ENCODE measurements at places on chromosomes 7 and 10.

DNA sequence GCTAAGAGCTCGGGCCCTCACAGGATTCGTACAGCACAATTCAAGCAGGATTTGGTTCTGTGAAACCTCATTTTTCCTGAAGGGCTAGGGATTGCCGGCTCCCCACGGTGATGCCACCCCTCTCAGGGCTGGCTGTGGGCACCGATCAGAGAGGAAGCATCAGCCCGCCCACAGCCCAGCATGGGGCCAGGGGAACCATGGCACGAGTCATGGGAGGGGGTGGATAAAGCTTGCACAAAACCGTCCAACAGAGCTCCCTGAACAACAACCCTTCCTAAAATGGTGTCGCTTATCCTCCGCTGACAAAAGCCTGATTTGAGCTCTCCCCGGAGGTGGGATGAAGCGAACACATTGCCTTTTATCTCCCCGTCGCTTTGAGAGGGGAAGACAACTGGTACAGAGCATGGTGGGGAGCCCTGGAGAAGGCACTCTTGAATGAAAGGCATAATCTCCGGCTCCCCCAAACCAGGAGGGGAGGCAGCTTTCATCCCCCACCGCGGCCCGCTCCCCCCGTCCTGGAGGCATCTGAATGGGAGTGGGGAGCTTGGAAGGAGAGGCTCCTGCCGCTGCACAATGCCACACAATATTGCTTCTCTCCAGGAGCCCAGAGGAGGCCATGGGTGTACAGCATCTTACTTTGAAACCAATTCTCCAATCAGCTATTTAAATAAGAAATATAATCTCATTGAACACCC lies 144.0 kb downstream of the RPS24 start:
- no peak for DNase-seq

DNA sequence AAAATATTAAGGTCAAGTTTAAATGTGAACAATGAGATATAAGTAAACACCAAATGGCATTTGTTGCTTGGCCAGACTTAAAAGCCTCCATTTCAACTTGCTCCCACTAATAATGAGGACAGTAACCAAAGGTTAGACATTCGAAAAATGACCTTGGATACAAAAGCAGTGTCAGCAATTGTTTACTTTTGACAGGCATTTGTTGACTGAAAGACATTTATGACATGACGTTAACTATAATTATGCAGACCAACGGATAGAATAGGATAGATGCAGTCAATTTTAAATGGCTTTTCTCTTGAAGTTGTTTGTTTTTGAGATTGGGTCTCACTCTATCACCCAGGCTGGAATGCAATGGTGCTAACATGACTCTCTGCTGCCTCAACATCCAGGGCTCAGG lies 6.3 kb upstream of the WNT16 start:
- no peak for DNase-seq

- DNase-seq, result no peak
Measured at GRCh38 chr7:40348126-40348728, 213.4 kb downstream of the SUGCT start.

GRCh38 chr10:97708976-97709946 lies 4.3 kb upstream of the MARVELD1 start:
- peak; percentile 61 for DNase-seq

DNA sequence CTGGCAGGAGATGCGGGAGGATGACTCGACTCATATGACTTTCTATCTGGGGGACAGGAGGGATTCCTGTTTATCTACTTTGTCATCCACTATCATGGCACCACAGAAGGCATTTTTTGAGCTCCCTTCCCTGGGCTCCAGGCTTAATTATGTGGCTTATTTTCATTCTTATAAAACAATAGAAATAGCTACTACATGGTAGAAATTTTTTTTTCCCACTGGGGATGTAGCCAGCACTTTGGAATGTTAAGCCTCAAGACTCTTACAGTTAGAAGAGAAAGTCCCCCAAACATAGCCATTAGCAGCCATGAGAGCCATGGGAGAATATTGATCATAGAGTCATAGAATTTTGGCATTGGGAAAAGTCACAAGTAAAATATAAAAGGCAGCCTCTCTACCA lies 14.6 kb upstream of the FAM180A start:
- no peak for DNase-seq

DNA sequence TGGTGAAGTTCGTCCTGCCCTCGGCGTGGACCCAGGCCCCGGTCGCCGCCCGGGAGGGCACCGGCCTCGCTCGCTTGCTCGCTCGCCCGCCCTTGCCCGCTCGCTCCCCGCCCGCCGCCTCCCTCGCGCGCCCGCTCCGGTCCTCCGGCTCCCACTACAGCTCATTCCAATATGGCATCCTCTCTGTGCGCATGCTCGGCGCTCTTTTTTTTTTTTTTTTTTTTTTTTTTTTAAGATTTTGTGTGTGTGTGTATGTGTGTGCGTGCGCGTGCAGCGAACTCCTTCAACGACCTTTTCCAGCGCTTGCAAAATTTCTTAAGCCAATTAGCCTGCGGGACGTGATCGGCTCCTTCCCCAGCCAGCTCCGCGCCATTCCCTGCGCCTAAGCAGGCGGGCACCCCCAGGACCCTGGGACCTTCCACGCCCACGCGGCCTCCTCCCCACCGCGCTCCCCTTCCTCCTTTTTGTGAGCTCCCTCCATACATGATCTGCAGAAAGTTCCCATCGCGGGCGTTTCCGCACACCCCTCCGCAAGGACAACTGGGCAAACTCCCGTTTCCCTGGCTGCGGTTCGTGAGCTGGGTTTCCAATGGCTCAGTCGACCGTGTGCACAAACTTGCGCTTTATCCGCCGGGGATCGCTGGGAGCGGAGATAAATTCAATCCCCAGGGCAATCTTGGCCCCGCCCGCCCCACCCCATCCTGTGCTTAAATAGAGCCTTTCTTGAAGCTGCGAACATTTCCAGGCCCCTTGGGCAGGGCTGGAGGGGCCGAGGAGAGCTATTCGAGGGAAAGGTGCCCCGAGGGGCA lies at the start of gene SFMBT2:
TSS of gene SFMBT2 (minus strand) at position 173 of the 809 bp plus-strand sequence. CDS start 29,136 bp downstream, outside the sequence.
- DNase-seq, result peak; percentile 69

GRCh38 chr7:75847707-75848106 lies 31.1 kb upstream of the RHBDD2 start:
- DNase-seq, result no peak

DNA sequence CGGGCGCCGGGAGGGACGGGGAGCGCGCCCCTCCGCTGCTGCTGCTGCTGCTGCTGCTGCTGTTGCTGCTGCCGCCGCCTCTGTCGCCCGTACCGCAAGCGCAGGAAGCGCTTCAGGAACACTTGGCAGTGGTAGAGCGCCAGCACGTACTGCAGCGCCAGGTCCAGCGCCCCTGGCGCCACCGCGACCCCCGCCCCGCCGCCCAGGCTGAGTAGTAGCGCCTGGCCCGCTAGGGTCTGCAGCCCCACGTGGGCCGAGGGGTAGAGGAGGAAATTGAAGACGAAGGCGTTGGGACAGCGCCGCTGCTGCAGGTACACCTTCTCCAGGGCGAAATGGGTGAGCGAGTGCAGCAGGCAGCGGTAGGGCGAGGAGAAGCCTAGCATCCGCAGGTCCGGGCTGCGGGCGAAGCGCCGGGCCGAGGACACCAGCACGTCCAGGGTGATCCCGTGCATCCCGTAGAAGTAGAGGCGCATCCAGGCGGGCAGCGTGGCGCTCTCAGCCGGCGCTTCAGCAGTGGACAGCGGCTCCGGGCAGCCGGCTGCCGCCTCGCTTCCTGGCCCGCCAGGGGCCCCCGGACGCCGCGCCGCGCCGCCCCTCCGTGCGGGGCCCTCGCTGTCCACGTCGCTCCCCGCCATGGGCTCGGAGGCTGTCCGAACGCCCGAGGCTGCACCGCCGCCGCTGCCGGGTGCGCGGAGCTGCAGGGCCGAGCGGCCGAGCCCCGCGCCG lies at the start of gene TMEM229A:
TSS of gene TMEM229A (minus strand) at position 699 of the 726 bp plus-strand sequence. CDS start at position 635, 64 bp downstream.
- peak; percentile 9 for DNase-seq

DNA sequence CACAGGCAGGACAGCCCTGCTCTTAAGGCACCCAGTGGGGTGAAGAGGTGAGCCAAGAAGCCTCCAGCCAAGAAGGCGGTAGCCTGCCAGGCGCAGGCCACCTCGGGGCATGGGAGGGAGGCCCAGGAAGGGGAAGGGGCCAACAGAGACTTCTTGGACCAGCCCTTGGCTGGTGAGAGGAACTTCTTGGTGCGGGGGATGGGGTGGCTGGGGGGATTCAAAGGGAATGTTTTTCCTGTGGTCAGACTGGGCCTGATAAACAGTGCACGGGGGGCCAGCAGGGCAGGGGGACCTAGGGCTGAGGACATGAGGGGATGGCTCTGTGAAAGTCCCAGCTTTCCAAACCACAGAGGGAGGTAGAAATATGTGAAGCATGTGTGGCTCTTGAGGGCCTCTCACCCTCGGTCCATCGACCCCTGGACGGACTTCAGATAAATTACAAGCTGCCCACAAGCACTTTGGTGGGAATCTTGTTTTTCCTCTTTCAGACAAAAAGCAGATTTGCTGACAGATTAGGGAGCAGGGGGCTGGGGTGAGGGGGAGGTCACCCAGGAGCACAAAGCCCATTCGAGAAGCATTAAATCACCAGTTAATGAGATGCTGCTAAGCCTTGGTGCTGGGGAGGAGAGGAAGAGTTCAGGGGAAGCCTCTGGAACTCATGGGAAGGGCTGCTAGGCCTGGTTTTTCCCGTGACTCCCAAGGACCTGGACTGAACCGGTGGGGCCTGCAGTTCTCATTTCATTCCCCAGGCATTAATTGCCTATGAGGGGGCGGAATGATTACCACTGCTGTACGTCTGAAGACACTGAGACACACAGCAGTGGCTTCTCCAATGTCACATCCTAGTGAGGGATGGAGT lies 11.3 kb downstream of the CRYGN start:
- DNase-seq, result no peak

DNA sequence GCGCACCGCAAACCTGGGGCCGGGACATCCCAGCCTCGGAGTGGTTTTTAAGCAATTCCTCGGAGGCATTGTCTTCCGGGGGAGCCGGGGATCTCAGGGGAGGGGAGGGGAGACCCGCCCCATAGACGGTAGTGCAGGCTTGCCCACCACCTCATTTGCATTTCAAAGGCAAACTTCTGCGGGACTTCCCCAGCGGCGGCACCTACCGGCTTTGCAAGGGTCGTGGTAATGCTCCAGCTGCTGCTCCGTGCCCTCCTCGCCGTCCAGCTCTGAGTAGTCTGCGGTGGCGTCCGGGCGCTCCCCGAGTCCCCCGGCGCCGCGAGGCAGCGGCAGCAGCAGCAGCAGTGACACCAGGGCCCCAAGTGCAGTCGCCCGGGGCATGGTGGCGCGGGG lies 425 bp downstream of the TLL2 start:
- DNase-seq, result no peak

DNA sequence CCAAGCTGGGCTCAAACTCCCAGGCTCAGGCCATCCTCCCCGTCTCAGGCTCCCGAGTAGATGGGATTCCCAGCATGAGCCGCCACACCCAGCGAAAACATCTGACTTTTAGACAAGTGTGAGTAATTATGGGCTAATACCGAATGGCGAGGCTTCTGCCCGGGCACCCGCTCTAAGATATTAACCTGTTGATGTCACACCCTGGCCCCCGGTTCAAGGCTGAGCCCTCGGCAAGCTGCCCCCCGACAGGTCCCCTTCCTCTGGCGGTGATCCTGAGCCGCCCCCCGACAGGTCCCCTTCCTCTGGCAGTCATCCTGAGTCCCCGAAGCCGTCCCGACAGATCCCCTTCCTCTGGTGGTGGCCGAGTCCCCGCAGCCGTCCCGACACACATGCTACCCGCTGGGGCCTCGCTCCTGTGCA lies 5.2 kb downstream of the PSMG3 start:
- no peak for DNase-seq

- DNase-seq, result no peak
Measured at GRCh38 chr7:140898786-140899536, 25.8 kb downstream of the BRAF start.

GRCh38 chr7:135755351-135755753 lies 6.7 kb upstream of the FAM180A start:
- DNase-seq, result no peak

- no peak for DNase-seq
Measured at GRCh38 chr10:71805776-71806703, 32.7 kb upstream of the VSIR start.

DNA sequence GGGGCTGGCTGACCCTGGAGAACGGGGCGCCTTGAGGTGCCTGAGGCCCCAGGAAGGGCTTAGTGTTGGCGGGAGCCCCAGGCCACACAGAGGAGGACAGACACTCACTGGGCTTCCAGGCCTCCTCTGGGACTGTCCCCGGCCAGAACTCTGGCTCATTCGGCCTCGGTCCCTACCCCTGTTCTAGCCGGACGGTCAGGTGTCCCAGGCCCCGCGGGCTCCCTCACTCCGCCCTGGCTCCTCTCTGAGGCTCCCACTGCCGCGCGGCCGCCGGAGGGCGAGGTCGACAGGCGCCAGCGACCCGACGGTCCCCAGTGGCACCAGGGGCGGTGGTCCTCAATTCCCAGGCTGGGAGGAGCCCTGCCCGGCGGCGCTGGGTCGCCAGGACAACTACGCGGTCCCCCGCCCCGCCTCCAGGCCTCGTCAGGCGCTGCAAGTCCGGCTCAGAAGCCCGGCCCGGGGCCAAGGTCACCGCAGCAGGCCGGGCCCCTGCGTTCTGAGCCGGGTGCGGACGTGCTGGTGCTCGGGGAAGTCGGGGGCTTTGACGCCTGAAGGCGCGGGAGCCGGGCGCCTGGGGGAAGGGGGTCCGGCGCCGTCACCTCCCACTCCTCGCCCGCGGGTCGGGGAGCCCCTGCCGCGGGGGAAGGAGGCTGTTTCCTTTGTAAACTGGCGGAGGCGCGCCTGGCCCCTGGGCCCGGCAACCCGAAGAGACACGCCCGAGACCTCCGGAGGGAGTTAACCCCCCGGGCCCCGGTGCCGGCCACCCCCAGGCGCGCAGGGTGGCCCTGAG lies 1.1 kb upstream of the PWWP2B start:
- DNase-seq, result no peak

GRCh38 chr10:128316925-128317324 lies 190.7 kb upstream of the MKI67 start:
- no peak for DNase-seq

- no peak for DNase-seq
Measured at GRCh38 chr7:81446212-81446611, 323.6 kb downstream of the HGF start.

DNA sequence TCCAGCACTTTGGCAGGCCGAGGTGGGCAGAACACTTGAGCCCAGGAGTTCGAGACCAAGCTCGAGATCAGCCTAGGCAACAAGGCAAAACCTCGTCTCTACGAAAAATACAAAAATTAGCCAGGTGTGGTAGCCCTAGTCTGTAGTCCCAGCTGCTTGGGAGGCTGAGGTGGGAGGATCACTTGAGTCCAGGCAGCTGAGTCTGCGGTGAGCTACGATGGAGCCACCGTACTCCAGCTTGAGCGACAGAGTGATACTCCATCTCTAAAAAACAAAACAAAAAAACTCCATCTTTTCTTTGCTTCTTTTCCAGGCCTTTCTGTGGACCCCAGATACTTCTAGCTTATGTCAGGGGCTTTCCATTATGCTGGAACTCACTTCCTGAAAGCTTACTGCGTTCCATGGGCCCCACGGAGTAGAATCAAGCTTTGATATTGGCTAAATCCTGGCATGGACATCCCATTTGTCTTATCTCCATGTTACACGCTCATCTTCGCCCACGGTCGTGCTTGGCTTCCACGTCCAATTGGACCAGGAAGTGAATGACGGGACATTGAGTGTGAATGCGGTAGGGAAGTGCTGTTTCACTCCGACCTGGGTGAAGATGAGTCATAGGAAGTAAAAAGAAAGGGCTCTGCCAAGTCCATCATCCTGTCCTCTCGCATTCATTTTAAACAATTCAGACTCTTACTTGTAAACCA lies 45.7 kb downstream of the FAM171A1 start:
- DNase-seq, result no peak

GRCh38 chr10:102581981-102582580 lies 62.2 kb upstream of the TRIM8 start:
- no peak for DNase-seq

- no peak for DNase-seq
Measured at GRCh38 chr10:1550616-1551015, 186.7 kb downstream of the ADARB2 start.

All from stimulated activated CD4-positive, alpha-beta T cell treated with anti-CD3 and anti-CD28 coated beads, Interleukin-2, amount 100 ng/mL, for 24 hours (primary cell).